ENCODE measurements at places on chromosomes 1 and 21.

- no peak for DNase-seq
Observed at GRCh38 chr1:242081446-242081845, 82.5 kb upstream of the MAP1LC3C start.

GRCh38 chr1:39899611-39900538, 1.8 kb downstream of the MYCL start:
- DNase-seq: no peak

DNA sequence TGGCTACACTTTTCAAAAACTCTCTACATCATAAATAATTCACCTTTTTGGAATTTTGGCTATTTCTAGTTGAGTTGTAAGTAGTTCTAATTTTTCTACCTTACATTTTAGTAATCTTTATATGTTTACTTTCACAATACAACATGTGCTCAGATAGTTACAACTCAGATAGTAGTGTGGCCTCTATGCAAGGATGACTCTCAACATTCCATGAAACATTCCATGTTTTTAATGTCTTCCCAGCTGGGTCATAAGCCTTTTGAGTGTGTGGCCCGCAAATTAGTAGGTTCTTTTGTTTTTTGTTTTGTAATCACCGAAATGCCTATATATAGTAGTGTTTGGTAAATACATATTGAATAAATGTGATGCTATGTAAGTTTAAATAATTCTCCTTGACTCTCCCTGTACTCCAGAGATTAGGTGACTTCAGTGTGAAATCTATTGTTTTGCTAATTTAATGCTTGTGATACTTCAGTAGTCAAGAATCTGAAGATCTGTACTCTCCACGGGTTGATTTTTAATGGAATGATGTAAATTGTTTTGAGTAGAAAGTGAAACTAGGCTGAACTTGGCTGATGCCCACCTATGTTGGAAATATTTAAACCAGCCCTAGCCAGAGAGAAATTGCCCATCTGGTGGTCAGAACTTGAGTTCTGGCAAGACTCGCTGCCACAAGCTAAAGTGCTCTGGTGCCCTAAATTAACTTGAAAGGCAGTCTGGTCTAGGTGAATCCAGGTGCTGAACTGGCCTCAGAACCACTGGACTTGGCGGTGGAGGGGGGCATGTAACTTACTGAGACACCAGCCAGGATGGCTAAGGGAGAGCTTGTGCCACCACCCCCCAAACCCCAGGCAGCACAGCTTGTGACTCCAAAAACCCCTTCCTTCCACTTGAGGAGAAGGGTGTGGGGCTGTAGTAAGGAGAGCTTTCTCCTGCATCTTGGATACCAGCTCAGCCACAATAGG, 165.6 kb downstream of the USP25 start:
- DNase-seq: no peak

DNA sequence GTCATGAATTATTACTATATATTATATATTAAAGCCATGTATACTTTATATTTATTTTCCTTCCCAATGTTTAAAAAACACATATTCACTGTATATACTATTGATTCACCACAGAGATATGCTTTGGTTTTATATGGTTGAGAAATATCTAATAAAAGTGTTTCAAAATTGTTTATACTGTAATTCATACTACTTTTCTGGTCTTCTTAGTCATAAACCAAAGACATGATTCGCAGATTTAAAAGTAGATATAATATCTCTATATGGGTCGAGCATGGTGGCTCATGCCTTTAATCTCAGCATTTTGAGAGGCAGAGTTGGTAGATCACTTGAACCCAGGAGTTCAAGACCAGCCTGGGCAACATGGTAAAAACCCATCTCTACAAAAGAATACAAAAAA, 738.4 kb downstream of the USP25 start:
- no peak for DNase-seq

DNA sequence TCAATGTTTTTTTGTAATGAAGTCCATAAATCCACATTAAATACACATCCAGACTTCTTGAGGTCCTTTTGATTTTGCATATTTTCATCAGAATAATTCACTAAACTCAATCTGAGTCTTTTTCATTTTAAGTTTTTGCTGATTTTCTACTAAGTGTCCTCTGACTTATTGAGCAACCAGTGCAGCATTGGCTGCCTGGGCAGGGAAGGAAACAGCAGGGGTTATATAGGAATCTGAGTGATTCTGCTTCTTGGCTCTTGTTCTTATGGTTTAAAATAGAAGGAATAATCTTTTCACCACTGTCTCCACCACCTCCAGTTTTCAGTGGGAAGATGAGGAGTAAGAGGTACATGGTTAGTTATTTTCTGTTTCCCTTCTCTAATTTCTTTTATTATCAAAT, 88.4 kb downstream of the ST6GALNAC5 start:
- DNase-seq: no peak

DNA sequence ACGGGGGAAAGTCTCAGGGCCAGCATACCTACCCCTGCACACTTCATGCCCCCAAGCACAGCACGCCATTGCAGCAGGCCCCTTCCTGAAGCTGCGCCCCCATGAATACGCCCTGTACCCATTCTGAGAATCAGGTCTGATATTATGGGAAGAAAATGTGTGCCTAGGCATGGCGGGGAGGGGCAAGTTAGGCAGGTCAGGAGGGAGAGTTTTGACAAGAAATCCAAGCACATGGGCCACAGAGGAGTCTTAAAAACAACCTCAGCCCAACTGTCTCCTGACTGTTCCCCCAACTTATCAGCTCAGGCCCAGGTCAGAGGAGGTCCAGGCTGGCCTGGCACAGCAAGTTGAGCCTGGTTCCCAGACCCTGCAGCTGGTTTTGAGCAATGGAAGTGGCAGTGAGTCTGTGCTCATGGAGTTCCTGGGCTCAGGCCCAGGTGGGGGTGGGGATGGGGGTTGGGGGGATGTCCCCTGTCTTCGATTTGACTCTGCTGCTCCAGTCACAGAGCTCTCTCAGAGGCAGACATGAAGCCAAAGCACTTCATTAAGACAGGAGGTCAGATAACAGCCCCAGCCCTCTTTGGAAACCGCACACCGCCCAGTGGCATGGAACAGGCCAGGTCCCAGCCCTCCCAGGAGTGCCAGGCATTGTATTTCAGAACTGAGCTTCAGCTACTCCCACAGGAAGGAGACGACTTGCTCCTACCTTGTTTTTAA, 20.6 kb upstream of the BCAR3 start:
- no peak for DNase-seq

- no peak for DNase-seq
Observed at GRCh38 chr1:156160000-156160742, 6.8 kb downstream of the SEMA4A start.

- no peak for DNase-seq
Observed at GRCh38 chr1:152052606-152053005, 15.8 kb upstream of the S100A11 start.

- DNase-seq: no peak
Observed at GRCh38 chr1:102098536-102098935, 101.8 kb upstream of the OLFM3 start.

- no peak for DNase-seq
Observed at GRCh38 chr1:173717238-173717637, 2.5 kb downstream of the KLHL20 start.

All from D721Med (cell line).